ENCODE measurements at places on chromosomes 13 and 19.

GRCh38 chr19:36113894-36114720, 568 bp downstream of the POLR2I start:
- no peak for DNase-seq

DNA sequence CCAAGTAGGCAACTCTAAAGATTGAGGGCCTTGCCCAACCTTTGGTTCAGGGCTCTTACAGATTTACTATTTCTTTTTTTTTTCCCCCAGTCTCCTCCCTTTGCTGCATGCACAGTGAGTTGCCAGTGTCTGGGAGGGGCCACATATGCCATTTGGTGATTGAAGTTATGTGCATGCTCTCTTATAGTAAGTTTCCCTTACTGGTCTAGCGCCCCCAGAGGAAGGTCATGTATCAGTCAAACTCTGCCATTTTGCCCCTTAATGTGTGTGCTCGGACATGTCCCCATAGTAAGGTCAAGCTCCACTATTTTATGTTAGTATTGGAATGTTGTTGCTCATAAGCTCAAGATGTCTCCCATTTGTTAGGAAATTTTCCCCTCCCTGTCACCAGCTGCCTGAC, 1138.0 kb upstream of the SLC10A2 start:
- no peak for DNase-seq

- DNase-seq: no peak
Observed at GRCh38 chr13:32910530-32910929, 105.7 kb upstream of the KL start.

- no peak for DNase-seq
Observed at GRCh38 chr19:43759515-43759914, 4.8 kb upstream of the SMG9 start.

- DNase-seq: no peak
Observed at GRCh38 chr13:77523834-77524728, 11.4 kb upstream of the SCEL start.

DNA sequence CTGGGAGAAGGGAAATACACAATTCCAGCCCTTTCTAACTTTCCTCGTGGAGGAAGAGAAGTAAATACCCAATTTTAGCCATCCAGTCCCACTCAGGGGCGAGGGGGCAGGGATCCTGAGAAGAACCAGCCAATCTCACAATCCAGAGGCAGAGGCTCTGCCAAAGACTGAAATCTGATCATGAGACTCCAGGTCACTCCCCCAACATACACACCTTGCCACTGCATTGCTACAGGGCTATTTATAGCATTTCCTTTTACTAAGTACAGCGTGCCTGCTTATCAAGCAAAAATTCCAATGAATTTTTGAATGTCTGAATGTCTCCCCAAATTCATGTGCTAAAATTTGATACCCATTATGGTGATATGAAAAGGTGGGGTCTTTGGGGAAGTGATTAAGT, 1687.5 kb downstream of the EFNB2 start:
- no peak for DNase-seq

GRCh38 chr13:50422181-50423148, 407.2 kb downstream of the KCNRG start:
- DNase-seq: no peak

DNA sequence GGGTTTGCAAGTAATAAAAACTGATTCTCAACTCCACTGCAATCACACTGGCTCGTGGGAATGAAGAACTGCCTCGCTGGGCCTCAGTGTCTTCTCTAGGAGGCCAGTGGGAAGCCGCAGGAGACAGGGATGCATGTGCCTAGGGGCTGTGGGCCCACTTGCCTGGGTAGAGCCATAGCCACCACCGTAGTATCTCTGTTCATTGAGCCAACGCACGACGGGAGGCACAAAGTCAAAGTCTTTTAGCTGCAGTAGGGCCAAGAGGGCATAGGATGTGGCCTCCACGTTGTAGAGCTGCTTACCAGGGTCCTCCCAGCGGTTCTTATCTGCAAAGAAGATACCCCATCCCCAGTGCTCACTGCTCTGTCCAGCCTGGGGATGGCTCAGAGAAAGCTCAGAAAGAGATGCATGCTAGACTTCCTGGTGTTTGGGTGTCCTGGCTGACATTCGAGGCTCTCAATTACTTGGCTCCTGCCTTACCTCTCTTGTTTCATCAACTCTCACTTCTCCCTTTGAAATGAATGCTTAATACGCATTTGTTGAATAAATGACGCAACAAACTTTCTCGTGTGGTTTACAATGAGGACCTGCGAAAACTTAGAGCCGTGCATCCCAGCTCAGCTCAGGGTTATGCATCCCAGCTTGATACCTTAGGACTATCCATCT, 16.1 kb upstream of the TNFSF14 start:
- no peak for DNase-seq

GRCh38 chr13:68982961-68983619, 1124.5 kb upstream of the ATXN8OS start:
- DNase-seq: no peak

Data from right kidney (tissue), 9 donors.